HFF-Myc (cell line): ENCODE measurements at places on chromosomes 4 and X.
A peak's percentile ranks its signal among the peaks of the same experiment; 100 is the strongest.

DNA sequence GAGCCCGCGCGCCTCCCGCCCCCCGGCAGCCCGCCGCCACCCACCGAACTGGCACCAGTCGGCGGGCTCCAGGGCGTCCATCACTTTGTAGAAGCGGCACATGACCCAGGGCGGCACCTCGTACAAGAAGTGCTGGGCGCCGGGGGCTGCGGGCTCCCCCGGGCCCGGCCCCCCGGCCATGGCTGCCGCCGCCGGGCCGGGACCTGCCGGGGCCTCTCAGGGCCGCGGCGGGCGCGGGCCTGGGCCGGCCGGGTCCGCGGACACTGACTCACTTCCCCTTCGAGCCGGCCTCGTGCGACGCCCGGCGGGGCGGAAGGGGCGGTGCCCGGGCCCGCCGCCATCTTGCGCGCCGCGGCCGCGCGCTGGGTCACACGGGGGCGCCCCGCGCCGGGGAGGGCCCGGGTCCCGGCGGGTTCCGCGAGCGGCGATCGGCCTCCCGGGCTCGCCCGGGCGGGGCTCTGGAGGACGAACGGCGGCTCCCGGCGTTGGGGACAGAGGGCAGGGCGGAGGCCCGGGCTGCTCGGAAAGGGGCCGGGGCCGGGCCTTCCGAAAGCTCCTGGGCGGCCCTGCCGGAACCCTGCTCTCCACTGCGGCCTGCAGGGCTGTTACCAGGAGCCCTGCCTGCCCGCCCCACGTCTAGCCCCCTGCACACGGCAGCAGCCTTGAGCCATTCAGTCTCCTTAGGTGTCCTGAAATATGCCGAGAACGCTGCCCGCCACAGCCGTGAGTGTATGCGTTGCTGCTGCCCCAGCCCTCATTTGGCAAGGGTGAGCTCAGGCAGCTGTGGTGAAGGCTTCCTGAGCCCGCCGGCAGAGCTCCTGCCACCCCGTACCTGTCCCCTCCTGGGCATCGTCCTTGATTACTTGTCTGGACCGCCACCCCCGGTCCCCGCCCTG is at the start of gene IRAK1:
Gene IRAK1 (minus strand): TSS at position 270 of the 896 bp plus-strand sequence. CDS start 90 bp downstream, at position 180.
- no peak for DNase-seq

GRCh38 chrX:54087661-54088060 is 43.4 kb upstream of the PHF8 start:
- no peak for DNase-seq

- DNase-seq, result no peak
Measured at GRCh38 chrX:110208092-110208491, 109.8 kb downstream of the AMMECR1 start.

DNA sequence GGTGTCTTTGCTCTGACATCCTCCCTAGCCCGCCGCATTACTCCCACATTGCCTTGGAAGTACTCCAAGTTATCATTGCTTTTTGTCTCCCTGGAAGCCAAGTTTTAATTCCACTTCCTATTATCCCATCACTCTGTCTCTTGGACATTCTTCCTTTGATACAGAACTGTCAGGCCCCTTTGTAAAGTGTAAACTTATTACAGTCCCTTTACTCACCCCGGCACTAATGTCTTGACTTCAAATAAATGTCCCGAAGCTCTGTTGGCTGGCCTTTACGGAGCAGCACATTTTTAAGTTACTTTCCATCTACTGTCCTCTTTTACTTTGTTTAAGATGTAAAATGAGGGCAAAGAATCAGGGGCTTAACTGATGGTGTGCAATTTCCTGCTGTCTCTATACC is 223.5 kb upstream of the IGFBP7 start:
- DNase-seq, result no peak

DNA sequence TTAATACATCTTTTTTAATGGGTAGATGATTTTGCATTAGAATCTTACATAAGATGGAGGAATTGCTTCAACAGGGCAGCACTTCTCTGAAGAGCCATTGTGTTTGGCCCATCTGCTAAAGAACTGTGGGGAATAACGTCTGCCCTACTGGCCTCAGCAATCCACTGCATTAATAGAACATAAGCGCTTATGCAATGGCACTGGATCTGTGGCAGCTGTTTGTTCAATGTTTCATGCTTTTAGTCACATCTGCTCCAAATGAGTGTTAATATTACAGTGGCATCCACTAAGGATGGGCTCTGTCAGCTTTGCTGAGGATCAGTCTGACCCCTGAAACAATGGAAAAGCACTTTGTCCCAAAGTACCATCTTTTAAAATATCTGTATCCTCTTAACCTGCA is 279.0 kb upstream of the GK2 start:
- no peak for DNase-seq

GRCh38 chr4:62051332-62051731 is 851.2 kb downstream of the ADGRL3 start:
- no peak for DNase-seq

DNA sequence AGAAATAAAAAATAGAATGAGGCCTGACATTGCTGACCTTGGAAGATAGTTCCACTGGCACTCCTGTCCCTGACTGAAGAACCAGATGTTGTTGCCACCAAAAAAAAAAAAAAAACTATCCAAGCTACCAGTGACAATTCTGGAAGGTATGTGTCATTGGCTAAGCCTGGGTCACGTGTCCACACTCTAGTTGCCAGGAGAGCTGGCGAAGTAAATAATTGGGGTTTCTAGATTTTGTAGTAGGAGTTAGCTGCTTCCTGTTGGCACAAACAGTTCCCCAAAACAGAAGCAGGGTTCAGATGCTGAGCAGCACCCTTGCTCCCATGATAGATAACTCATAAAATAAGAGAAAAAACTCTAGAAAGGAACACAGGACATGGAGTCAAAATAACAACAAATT is 20.5 kb downstream of the MND1 start:
- no peak for DNase-seq

- no peak for DNase-seq
Measured at GRCh38 chr4:116665716-116666115, 419.7 kb downstream of the TRAM1L1 start.

DNA sequence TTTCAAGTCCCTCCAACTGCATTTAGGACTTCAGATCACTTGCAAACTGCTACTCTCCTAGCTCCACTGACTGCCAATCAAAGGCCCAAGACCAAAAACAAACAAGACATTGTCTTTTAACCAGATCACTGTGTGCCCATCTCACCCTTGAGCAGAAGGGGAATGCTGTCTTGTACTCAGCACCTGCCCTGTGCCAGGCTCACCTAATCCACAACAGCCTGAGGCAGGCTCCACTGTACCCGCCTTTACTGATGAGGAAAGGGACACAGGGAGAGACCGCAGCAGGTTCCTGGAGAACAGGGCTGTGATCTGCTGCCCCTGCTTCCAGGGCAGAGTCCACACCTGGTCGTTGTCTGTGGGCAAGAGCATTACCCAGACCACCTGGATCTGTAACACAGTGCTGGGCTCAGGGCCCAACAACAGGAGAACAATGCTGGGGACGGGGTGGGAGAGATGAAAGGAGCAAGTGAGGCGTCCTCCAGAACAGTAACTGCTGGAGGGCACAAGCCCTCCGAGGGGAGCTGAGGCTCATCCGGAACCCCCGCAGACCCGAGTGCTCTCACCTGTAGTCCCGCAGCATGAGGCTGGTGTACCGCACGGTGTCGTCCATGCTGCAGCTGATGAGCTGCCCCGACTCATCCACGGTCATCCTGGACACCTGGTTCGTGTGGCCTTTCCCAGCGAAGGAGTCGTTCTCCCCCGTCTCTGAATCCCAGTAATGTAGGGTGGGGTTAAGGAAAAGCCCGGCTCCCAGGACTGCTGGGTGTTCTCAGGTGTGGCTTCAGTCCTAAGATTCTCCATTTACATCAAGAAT is 33.9 kb downstream of the WDR1 start:
- no peak for DNase-seq

DNA sequence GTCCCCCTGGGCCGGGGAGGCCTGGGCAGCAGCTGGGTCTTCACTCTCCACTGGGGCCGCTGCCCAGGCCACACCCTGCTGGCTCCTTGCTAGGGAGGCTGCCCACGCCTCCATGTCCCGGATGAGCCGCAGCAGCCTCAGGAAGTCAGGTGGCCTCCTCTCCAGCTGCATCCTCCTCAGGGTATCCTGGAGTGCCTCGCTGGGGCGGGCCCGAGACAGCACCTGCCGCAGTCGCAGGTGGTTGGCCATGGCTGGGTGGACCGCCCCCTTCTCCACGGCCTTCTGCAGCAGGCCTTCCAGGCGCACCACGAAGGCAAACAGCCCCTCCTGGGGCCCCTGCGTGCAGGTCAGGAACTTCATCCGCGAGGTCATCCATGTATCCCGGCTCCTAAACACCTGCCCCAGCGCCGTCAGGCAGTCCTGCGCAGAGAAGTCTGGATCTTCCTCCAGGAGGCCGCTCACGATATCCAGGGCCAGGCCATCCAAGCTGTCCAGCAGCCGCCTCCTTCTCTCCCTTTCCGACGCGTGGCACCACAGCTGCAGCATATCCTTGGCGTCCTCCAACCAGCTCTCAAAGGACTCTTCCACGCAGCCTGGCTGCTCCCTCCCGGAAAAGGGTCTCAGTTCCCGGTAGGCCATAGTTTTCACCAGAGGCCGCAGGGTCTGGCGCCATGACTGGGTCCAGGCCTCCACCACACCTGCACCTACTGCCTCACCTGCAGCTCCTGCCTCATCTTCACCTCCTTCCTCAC is 2.1 kb downstream of the PNMA6F start:
- no peak for DNase-seq

GRCh38 chr4:108191269-108191914 is 22.7 kb upstream of the LEF1 start:
- no peak for DNase-seq

DNA sequence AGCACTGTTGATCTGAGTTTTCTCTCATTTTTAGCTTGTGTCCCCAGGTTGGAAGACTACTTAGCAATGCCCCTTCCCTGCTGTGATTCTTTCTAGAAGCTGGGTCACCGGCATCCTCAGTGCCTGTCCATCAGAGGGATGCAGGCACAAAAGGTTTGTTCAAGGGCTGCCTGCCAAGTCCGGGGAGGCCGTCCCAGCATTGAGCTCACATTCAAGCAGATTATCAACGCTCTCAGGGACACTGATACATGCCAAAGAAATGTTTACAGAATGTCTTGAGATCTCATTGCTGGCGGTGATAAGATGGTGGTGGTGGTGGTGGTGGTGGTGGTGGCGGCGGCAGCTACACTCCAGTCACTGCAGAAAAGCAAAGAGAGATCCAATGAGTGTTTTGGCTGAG is 79.6 kb upstream of the VCX3A start:
- no peak for DNase-seq

DNA sequence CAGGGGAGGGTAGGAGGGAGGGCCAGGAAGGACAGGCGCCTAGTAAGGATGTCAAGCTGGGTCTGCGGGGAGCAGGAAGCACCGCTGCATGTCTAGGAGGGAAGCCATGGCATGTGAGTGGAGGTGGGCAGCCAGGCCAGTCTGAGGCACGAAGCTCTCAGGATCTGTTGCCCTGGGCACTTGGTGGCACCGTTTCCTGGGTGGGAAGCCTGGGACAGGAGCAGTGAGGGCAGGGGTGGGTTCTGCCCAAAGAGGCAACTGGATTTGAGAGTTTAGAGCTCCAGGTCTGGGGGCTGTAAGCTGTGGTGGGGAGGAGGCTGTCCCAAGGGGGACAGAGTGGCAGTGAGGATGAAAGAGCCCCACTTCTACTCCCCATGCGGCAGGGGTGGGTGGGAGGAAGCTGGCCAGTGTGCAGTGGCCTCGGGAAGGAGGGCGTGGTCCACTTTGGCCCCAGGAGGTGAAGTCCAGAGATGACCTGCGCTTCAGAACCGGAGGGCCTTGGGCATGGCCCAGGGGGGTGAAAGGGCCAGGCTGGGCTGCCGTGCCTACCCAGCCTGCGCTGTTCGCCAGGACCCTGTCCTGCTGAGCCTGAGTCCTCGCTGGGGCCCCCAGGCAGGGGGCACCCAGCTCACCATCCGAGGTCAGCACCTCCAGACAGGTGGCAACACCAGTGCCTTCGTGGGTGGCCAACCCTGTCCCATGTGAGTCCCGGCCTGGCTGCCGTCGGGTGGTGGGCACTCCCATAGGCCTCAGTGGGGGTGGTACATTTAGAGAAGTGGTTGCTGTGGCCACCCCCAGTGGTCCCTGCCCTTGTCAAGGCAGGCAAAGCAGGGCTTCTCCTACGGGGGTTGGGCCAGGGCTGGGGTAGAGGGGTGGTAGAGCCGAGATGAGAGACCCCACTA is 8.3 kb upstream of the SRPK3 start:
- DNase-seq, result no peak

GRCh38 chr4:137543648-137544047 is 11.4 kb upstream of the PCDH18 start:
- DNase-seq, result no peak

DNA sequence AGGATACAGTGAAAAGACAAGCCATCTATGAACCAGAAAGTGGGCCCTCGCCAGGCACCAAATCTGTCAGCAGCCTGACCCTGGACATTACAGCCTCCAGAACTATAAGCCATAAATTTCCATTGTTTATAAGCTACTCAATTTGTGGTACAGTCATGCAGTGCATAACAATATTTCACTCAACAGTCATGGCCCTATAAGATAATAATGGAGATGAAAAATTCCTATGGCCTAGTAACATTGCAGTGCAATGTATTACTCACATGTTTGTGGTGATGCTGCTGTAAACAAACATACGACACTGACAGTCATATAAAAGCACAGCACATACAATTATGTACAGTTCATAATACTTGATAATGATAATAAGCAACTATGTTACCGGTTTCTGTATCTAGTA is 17.1 kb upstream of the TLR1 start:
- DNase-seq, result no peak

DNA sequence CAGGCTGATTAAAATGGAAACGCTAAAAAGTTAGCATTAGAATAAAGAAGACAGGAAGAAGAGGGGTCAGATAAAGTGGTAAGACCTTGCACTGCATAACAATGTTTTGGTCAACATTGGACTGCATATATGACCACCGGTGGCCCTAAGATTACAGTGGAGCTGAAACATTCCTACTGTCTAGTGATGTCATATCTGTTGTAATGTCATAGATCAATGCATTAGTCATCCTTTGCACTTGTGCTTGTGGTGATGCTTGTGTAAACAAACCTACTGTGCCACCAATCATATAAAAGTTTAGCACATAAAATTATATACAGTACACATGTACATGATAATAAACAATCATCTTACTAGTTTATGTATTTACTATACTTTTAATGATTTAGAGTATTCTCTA is 73.0 kb downstream of the TMEM165 start:
- peak; percentile 27 for DNase-seq

GRCh38 chr4:19936476-19936875 is 315.2 kb upstream of the SLIT2 start:
- peak; percentile 38 for DNase-seq

- no peak for DNase-seq
Measured at GRCh38 chr4:178599521-178599920, 1157.3 kb upstream of the AGA start.

DNA sequence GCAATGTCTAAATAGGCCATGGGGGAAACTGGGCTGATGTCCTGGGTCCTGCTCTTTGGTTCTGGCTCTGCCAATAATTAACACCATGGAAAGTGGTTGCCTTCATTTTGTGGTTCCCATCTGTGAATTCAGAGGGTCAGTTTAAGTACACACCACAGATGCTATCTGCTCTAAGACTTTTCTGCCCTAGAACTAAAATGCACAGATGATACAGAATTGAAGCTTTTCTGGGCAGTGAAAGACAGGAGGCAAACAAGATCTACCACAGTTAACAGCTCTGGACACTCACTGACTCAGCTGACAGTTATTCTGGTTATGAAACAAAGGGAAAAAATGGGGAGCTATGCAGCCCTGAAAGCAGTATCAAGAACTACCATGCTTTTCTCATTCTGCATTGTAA is 37.3 kb downstream of the APBB2 start:
- no peak for DNase-seq
